ENCODE measurements at places on chromosomes 5 and 9.

DNA sequence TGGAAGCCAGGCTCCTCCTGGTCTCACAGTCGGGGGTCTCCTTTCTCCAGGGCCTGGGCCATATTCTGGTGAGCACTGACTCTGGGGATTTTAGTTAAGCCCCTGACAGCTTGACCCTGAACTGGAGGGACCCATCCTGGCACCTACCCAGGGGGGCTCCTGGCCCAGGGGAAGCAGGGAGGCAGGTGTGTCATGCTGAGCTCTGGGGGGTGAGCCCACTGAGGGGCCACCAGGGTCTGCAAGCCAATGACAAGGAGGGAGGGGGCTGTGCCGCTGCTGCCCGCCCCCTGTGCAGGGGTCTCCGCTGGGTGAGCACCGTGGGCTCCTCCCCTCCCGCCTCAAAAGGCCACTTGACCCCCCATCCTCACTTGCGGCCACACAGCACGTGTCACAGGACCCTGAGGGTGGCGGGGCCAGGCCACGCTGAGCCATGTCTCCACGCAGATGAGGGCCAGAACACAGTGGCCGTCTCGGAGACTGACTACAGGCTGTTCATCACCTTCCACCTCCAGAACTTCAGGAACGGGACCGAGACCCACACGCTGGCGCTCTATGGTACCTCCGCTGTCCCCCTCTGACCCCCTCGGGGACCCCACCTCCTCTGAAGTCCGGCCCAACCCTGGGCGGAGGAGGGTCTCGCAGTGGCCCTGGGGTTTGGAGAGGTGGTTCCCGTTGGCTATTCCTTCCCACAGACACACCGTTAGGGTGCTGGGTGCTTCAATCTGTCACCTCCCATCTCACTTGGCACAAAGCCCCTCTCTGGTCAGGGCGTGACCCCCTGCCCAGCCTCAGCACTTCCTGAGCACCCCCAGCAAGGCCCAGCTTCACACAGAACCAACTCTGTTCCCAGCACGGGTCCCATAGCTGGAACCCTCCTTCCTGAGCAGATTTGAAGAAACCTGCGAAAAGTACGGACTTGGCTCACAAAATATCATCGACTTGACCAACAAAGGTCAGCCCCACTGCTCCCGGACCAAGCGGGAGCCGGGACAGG is 2.0 kb downstream of the LCN9 start:
- no peak for DNase-seq

GRCh38 chr5:14946815-14947620 is 75.4 kb upstream of the ANKH start:
- no peak for DNase-seq

- no peak for DNase-seq
These were observed 48.1 kb upstream of the TDRD7 start for GRCh38 chr9:97363661-97364299.

DNA sequence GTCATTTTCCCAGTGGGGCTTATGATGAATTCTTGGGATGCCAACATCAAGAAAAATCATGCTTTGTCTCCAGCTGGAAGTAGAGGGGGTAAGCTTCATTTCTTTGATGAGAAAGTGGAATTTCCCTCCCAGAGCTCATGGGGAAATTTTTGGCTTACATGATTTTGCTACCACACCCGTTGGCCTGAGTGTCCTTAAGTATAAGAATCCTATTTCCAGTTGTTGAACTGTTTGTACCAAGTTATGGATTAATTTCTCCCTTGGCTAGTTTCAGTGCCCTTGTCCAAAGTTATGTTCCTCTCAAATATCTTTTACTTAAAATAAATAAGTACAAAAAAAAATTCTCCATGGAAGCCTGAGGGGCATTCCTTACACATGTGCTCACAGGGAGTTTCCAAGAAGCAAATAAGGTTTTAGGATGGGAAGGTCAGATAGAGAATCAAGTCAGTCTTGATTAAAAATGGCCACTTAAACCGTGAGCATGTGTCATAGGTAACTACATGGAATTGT is 82.3 kb downstream of the PTCD2 start:
- DNase-seq, result no peak

DNA sequence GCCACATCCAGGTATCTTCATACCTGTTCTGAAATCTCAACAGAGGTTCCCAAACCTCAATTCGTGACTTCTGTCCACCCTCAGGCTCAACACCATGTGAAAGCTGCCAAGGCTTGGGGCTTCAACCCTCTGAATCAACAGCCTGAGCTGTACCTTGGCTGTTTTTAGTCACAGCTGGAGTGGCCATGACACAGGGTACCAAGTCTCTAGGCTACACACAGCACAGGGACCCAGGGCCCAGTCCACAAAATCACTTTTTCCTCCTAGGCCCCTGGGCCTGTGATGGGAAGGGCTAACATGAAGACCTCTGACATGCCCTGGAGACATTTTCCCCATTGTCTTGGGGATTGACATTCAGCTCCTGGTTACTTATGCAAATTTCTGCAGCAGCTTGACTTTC is 464.9 kb downstream of the ELAVL2 start:
- no peak for DNase-seq

DNA sequence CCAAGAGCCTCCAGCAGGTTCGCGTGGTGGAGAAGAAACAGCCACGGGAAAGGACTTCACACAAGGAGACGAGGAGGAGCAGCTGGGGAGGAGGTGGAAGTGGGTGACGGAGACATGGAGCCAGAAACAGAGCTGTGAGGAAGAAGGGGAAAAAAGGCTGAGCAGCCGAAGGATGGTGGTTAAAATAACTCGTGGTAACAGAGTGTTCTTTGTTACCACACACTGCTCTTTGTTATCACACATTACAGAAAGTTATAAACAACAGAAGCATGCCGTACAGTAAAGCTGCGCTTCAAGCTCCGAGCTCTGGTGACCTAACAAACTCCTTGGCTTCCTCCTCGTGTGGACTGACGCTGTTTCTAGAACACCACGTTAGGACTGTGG is 215.4 kb downstream of the GLIS3 start:
- DNase-seq, result no peak
